ENCODE measurements at places on chromosomes 16 and 17.

- DNase-seq = peak; percentile 84
Measured at GRCh38 chr16:27169511-27170071, 33.7 kb upstream of the KDM8 start.

DNA sequence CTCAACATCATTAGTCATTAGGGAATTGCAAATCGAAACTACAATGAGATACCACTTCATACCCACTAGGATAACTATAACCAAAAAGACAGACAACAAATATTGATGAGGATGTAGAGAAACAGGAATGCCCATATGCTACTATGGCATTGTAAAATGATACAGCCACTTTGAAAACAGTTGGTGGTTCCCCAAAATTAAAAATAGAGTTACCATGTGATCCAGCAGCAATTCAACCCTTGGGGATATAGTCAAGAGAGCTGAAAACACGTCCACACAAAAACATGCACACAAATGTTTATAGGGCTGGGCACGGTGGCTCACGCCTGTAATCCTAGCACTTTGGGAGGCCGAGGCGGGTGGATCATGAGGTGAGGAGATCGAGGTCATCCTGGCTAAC is 10.0 kb upstream of the PECAM1 start:
- no peak for DNase-seq

DNA sequence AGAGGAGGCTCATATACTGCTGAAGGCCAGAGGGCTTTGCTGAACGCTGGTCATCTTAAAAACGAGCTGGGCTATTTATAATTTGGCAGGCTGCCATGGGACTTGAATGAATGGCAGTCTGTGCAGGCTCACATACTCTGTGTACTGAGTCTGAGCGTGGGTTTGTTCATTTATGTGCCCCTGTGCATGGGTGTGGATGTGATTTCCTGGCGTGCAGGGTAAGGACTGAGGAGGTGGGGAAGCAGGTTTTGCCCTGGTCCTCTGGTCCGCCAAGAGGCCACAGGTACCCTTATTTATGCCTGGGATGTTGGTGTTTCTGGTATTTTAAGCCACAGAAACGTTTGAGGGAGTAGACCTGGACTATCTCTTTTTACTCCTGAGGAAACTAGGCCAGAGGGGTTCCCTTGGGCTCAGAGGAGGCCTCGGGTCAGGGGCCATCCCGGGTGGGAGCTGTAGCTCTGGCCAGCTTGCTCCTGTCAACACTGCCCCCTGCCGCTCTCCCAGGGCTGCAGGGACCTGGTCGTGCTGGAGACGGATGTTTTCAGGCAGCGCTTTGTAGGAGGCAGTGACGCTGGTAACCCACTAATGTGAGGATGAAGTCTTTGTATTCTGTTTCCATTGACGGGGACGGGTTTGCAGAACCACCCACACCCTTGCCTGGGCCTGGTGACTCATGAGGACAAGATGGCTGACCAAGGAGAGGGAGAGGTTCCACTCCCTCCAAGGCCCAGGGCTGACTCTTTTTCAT is 184.4 kb downstream of the MSI2 start:
- DNase-seq = peak; percentile 68

DNA sequence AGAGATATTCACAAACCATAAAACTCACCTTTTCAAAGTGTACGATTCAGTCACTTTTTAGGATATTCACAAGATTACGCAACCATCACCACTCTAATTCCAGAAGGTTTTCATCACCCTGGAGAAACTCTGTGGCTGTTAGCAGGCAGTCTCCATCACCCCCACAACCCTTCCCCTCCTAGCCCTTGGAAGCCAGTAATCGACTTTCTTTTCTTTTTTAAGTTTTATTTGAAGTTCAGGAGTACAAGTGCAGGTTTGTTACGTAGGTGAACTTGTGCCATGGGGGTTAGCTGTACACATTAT is 363.5 kb downstream of the CPPED1 start:
- DNase-seq = no peak

- DNase-seq = peak; percentile 58
Measured at GRCh38 chr17:37791447-37792399, 46.9 kb upstream of the HNF1B start.

DNA sequence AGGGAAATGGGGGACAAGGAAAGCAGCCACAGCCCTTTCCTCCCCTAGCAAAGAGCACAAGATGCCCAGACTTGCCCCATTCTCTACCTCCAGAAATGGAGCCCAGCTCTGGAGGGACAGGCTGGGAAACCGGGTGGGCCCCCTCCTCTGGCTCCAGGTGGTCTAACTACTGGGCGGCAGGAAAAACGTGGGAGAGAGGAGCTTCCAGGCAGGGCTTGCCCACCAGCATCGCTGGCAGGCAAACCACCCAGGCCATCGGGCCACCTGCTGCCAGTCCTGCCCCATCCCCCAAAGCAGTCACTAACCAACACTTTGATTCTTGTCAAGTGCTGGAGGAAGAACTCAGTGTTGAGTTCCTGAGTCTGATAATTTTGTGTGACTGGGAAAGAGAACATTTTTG is 15.6 kb downstream of the ANKS3 start:
- DNase-seq = no peak

DNA sequence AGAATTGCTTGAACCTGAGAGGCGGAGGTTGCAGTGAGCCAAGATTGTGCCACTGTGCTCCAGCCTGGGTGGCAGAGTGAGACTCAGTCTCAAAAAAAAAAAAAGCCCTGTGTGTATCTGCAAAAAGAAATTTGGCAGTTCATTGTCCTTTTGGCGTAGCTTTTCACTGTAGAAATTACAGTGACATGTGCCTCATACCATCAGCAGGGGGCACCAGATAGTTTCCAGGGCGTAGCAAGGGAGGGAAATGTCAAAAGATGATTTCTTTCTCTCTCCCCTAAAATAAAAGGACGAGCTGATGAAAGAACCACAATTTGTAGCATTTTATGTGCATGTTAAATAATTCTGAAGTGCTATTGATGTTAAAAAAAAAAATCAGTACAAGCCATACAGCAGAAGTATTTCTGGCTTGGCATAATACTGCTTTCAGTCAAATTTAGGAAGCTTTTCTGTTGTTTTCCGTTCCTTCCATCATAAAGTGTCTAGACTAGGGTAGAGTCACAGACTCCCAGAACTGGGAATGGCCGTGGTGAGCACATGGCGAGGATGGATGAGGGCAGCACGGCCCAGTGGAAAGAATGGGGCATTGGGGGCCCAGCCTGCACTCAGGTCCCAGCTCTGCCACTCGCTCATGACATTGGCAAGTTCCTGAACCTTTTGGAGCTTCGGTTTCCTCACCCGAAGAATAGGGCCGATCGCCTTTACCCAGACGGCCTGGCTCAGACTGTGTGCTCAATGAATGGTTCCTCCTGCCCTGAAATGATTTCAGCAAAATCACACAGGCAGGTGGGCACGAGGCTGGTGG is 59.8 kb upstream of the RPH3AL start:
- DNase-seq = peak; percentile 84

GRCh38 chr16:86888231-86889053 is 310.1 kb downstream of the FOXL1 start:
- DNase-seq = no peak

DNA sequence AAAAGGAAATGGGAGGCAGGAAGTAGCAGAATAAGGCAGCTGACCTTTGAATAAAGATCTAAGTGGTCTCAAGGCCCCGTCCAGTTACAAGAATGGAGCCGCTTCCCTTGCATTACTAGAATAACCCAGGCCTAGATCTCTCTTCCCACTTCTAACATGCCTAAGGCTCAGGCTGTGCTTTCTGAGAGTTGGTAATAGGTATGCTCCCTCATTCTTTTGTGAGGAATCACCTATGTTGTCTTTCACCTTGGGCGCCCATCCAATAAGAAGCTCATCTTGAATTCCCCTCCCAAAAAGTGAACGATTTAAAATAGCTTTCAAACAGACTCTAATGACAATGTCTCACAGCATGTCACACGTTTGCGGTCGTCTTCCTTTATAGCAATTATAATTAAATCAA is 101.2 kb downstream of the KCNJ2 start:
- DNase-seq = no peak

Data from CD4-positive, alpha-beta T cell treated with Interleukin-2 at 100 ng/mL for 4 hours (primary cell).